ENCODE measurements at places on chromosomes 11 and 22.

GRCh38 chr11:68038718-68039525 lies at the start of gene TCIRG1:
TCIRG1 (plus strand) TSS chr11:68039025; CDS start chr11:68041272, 2,247 bp downstream.
- peak; percentile 49 for DNase-seq

GRCh38 chr11:64340671-64341335 lies 799 bp downstream of the CCDC88B start:
- no peak for DNase-seq

GRCh38 chr22:37160027-37160426 lies 10.3 kb upstream of the IL2RB start:
- no peak for DNase-seq

- no peak for DNase-seq
Measured at GRCh38 chr11:105644839-105645573, 35.1 kb downstream of the GRIA4 start.

GRCh38 chr11:38824573-38824972 lies 2226.5 kb upstream of the RAG2 start:
- no peak for DNase-seq

GRCh38 chr11:129402206-129403171 lies 26.8 kb downstream of the BARX2 start:
- no peak for DNase-seq

GRCh38 chr11:17526326-17526725 lies 17.9 kb downstream of the USH1C start:
- DNase-seq, result no peak

GRCh38 chr11:3022300-3022967 lies 30.3 kb upstream of the NAP1L4 start:
- no peak for DNase-seq

DNA sequence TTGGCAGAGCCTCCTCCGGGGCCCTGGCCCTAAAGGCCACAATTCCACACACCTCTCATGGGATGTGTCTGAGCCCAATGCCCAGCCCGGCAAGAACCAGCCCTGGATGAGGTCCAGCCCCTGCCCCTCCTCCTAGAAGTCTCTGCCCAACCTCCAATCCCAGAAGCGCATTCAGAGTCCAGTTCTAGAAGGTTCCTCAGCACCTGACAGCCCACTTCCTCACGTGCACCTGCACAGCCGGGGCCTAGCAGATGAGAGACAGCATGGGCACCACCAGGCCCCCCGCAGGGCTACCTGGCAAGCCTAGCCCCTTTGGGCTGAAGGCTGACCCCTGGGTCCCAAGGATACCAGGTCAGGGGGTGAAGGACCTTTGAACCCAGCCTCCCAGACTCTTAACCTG lies 11.5 kb upstream of the CDKN1C start:
- no peak for DNase-seq

- DNase-seq, result no peak
Measured at GRCh38 chr11:36229091-36229705, 60.0 kb downstream of the COMMD9 start.

GRCh38 chr11:34351687-34352469 lies 5.9 kb downstream of the ABTB2 start:
- no peak for DNase-seq

- DNase-seq, result no peak
Measured at GRCh38 chr11:23078289-23078971, 218.2 kb upstream of the CCDC179 start.

- no peak for DNase-seq
Measured at GRCh38 chr11:19091366-19091765, 25.6 kb upstream of the ZDHHC13 start.

- no peak for DNase-seq
Measured at GRCh38 chr11:85800595-85801342, 10.2 kb downstream of the SYTL2 start.

DNA sequence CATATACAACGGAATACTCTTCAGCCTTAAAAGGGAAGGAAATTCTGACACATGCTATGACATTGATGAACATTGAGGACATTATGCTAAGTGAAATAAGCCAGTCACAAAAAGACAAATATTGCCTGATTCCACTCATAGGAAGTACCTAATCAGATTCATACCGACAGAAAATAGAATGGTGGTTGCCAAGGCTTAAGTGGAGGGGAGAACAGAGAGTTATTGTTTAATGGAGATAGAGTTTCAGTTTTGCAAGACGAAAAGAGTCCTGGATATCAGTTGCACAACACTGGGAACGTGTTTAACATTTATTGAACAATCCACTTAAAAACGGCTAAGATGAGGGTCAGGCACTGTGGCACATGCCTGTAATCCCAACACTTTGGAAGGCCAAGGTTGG lies 45.6 kb upstream of the HIPK3 start:
- DNase-seq, result no peak

DNA sequence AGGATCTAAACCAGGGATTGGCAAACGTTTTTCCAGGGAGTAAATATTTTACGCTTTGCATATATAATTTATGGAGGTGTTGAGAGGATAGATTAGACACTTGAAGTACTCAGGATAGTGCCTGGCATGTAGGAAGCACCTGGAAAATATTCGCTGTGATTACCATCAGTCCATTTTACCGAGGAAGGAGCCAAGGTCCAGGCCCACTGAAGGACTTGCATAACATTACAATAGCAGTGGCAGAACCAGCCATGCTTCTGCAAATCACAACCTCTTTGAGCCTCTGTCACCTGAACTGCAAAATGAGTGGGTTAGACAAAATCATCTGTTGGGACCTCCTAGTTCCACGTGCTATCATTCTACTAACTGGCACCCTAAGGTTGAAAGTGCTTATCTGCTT lies 5.4 kb downstream of the FUT4 start:
- DNase-seq, result no peak

GRCh38 chr11:7545611-7546010 lies 31.8 kb downstream of the PPFIBP2 start:
- DNase-seq, result no peak

All from HCT116 (cell line).